ENCODE measurements at places on chromosomes 5 and 9.

DNA sequence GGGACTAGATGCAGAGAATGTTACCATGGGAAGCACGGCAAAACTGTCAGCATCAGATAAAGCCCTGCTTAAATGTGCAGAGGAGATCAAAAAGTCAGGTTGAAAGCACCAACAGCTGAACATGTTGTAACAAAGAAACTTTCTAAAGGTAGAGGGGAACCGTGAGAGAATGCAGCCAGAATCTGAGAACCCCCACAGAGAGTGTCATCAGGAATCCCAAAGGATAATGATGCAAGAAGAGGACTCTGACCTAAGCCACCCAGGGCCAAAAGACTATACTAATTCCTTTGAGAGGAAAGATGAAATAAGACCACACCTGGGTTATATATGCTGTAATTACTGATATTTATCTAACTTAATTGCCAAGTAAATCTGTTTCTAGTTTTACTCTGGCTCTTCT is 116.6 kb downstream of the PCSK1 start:
- DNase-seq: no peak

GRCh38 chr5:159337016-159337955 is 7.0 kb upstream of the IL12B start:
- DNase-seq: no peak

- DNase-seq: no peak
Observed at GRCh38 chr5:16891033-16891432, 45.1 kb downstream of the MYO10 start.

- DNase-seq: peak; percentile 13
Observed at GRCh38 chr5:170632985-170633234, 129.1 kb downstream of the KCNIP1 start.

- DNase-seq: no peak
Observed at GRCh38 chr9:36803961-36804360, 230.1 kb downstream of the PAX5 start.

DNA sequence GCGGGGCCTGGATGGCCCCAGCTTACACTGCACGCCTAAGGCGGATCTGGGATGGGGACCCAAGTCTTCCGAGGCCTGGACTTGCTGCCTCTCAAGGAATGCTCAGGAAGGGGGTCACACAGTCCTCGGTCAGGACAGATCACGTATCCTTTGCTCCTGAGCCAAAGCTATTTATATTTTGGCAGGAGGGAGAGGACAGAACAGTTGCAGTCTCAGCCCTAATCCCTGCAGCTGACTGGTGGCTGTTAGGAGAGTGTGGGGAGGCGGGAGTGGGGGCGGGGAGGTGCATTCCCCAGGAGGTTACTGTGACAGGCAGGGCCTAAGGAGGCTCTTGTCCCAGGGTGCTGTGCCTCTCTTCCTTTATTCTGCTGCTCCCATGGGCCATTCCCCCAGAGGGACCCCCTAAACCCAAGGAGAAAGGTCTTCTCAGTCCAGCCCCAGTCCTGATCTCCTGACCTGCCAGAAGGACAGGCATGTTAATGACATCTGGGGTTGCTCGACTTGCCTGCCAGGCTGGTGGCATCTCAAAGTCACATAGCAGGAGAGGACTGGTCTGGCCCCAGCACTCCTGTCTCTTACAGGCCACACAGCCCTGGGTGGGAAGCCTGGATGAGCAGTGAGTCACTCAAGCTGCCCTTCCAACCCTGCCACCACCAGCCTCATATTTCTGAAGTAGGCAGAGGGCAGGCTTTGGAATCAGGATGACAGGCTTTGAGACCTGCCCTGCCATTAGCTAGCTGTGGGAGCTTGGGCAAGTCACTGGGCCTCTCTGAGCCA is 51.9 kb downstream of the COL27A1 start:
- no peak for DNase-seq

DNA sequence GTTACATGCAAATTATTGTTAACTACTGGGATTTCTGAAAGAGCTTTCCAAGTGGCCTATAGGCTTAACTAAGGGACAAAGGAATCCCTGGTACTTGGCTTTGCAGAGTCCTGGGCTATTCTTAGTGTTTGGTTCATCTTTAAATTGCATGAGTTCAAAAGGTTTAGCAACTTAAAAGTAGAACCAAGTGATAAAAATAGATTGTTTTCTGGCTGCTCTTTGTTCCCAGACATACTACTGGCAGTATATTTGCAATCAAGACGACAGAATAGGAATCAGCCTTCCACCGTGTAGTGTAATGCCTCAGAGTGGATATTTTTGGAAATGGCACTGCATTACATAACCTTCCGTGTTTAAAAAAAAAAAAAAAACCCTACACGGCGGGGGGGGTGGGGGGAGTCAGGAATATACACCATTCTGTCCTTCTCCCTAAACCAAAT is 1.0 kb downstream of the NREP start:
- DNase-seq: no peak

- DNase-seq: no peak
Observed at GRCh38 chr9:130276121-130276520, 10.6 kb downstream of the HMCN2 start.

- no peak for DNase-seq
Observed at GRCh38 chr5:7795306-7795705, 55.6 kb downstream of the CFAP90 start.

DNA sequence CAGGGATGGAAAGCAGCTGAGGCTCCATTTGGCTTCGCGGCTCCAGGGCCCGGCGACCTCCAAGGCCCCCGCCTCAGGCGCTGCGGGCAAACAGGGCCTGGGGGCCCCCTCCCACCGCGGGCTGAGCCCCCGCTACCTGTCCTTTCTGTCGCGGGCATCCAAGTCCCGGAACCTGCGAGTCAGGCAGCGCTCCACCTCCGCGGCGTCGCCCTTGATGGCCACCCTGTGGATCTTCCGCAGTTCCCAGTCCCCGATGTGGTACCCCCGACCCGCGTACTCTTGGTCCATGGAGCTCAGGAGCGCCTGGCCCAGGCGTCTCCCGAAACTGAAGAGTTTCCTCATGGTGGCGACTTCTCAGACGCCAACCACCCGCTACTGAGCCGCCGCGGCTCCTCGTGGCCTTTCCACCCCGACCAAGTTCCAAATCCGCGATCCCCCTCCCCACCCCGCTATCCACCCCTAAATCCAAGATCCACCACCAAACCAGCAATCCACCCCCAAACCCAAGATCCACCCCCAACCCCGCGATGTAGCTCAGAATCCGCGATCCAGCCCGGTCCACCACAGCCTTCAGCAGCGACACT is 86.5 kb upstream of the CCDC180 start:
- no peak for DNase-seq

GRCh38 chr5:132090107-132090506 is 16.5 kb downstream of the CSF2 start:
- DNase-seq: no peak

DNA sequence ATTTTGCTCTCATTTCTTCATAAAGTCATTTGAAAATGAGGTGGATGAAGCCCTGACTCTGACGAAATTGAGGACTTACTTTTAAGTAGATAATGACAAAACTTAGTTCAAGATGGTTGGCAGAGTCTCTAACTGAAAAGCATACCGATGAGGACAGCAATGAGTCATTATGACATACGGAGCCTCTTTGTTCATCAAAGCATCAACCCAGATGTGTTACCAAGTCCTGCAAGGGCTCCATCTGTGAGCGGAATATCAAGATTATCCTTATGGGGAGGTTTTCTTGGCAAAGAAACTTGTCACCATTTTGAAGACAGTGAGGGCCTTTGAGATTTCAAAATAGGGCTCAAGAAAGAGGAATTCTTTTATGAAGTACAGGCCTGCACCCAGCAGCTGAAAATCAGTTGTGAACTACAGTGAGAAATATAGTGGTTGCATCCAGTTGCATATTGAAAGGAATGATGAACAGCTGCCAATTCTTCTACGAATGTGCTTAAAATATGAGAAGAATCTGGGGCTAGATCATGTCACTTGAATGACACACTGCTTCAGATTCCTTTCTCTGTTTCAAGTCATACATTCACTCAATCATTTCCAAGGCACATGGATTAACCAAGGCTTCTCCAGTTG is 86.6 kb upstream of the SLC24A2 start:
- DNase-seq: no peak

- DNase-seq: no peak
Observed at GRCh38 chr5:126754609-126755008, 22.3 kb upstream of the LMNB1 start.

DNA sequence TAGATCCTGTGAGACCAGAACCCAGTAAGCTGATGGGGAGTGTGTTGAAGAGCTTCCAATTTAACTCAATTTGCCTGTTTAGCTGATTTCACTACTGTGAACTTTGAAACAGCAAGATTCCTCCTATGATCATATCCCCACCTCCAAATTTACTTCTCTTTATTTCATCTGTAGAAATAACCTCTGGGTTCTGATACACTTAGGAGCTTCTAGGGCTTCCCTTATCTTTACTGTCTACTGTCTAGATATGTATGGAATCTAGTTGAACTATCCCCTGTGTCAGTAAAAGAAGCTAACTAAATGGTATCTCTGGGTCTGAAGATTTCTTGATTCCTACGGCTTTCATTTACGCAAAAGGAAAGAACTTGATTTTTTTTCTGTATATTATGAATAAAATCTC is 116.8 kb downstream of the GCNT1 start:
- DNase-seq: no peak

GRCh38 chr5:158857371-158857770 is 242.3 kb downstream of the EBF1 start:
- DNase-seq: no peak

DNA sequence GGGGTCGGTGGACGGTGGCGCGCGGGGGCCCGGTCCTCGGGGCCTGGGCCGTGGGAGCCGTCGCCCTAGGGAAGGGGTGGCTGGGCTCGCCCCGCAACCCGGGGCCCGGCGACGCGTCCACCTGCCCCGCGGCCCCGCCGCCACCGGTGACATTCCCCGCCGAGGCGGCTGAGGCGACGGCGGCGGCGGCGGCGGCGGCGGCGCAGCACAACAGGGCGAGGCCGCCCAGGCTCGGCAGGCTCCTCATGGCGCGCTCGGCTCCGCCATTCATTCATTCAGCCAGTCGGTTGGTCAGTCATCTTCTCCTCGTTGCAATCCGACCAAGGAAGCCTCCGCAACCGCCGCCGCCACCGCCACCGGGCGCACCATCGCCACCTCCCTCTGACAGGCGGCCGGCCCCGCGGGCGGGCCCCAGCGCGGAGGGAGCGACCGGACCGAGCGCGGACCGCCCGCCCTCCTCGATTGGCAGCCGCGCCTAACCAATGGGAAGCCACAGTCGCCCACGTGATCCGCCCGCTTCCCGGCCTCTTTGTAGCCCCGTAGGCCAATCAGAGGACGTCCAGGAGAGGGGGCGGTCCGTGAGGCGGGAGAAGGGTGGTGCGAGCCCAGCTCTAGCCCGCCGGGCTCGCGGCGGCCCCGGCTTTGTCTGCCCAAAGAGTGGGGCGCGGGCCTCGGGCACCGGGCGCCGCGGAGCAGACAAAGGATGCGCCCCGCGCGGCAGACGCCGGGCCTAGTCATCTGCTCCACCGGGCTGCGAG is at the start of gene MEGF9:
TSS of gene MEGF9 (minus strand) at position 383 of the 758 bp plus-strand sequence. CDS start at position 271, 112 bp downstream.
- peak; percentile 92 for DNase-seq

GRCh38 chr9:32136700-32137339 is 247.6 kb upstream of the ACO1 start:
- DNase-seq: no peak

DNA sequence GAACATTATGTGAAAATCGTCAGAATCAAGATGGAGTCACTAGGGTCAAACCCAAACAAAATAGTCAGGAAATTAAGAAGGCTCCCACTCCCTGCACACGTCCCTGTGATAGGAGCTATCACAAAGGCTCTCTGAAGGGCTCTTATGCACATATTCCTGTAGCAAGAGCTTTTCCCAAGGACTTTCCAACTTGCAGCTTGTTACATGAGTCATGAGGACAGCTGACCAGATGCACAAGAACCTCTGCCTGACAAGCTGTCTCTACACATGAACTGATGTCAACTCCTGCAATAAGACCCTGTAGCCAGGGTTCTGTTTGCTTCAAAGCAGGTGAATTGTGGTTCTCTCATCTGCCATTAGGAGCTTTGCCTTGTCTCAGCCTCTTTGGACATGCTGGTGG is 122.4 kb downstream of the OLFM1 start:
- DNase-seq: no peak

DNA sequence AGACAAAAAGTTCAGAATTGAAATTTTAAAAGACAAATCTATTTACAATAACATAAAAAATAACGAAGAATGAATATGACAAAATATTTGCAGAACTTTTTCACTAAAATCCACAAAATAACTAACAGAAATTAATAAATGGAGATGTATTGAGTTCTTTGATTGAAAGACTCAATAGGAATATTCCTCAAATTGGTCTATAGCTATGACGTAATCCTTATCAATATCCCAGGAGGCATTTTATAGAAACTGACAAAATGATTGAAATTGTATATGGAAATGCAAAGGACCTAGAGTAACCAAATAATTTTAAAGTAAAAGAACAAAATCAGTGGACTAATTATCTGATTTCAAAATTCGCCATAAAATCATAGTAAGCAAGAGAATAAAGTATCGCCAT is 328.7 kb downstream of the MED10 start:
- no peak for DNase-seq

- DNase-seq: no peak
Observed at GRCh38 chr5:132269635-132270334, 12.3 kb downstream of the PDLIM4 start.

- DNase-seq: no peak
Observed at GRCh38 chr5:156178117-156178516, 148.8 kb upstream of the SGCD start.

DNA sequence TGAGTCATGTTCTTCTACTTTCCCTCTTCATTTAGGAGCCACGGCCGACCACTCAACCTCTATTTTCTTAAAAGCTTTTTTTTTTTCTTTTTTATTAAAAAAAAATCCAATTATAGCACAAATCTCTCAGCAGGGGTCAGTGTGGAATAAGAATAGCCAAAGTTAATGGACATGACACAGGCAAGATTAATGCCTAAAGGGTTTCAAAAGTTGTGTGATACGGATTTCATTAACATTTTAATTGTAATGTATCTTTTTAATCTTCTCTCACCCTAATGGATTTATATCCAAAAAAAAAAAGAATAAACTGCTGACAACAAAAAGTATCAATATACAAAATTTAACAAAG is 5.4 kb downstream of the NACC2 start:
- DNase-seq: no peak

GRCh38 chr9:96523374-96523773 is 73.4 kb downstream of the HABP4 start:
- no peak for DNase-seq

GRCh38 chr5:56314529-56314928 is 81.4 kb upstream of the ANKRD55 start:
- DNase-seq: no peak

GRCh38 chr9:75914883-75915452 is 24.5 kb downstream of the PCSK5 start:
- no peak for DNase-seq

DNA sequence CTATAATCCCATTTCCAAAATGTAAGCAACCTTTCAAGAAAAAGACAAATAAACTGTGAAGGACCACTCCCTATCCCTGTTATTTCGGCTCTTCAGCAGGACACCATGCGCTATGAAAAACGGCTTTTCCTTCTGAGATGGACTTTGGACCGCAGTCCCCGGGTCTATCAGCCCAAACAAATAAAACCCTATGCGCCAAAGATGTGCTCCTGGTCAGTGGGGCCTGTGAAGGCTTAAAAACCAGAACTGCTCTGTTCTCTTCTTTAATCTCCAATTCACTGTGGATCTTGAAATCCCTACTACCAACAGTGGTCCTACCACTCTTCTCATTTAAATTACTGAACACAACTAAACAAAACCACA is 33.3 kb downstream of the RAPGEF1 start:
- DNase-seq: no peak

Measured in stimulated activated CD8-positive, alpha-beta memory T cell treated with anti-CD3 and anti-CD28 coated beads, Interleukin-15, amount 100 ng/mL, for 1 hour (primary cell).